Calu3 (cell line): ENCODE measurements at places on chromosomes 16 and 17.
A peak's percentile ranks its signal among the peaks of the same experiment; 100 is the strongest.

DNA sequence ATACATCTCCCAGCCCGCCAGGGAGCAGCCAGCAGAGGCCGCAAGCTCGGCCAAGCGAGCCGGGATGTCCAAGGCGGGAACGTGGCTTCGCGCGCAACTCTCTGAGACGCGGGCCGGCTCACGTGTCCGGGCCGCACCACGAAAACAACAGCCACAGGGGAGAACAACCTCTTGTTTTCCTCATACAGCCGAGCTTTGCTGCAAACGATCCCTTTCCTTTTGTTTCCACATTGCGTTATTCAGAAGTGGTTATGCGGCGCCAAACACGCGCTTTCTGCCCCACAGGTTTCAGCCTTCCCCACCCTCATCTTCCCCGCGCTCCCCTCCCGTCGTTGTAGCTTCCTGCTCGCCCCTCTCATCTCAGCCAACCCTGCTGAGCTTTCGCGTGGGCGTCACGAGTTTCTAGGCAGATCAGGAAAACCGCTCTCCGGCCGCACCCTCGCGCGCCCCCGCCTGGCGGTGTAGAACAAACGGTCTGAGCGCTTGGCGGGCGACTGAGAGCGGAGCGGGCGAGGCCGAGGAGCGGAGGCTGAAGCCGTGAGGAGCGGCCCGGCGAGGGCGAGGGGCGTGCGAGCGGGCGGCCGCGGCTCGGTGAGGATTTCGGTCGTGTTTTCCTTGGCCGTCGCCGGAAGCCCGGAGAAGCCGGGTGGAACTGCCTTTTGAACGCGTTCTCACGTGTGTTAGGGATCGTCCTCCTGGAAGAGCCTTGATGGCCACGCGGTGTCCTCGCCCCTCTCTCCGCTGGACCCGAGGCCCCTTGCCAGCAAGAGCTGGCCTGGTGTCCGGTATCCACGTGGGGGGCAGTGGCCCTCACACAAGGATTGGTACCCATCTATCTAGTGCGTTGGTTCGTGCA lies 6.6 kb upstream of the SMARCD2 start:
- DNase-seq = peak; percentile 92

GRCh38 chr16:66028510-66029216 lies 337.8 kb upstream of the CDH5 start:
- no peak for DNase-seq

DNA sequence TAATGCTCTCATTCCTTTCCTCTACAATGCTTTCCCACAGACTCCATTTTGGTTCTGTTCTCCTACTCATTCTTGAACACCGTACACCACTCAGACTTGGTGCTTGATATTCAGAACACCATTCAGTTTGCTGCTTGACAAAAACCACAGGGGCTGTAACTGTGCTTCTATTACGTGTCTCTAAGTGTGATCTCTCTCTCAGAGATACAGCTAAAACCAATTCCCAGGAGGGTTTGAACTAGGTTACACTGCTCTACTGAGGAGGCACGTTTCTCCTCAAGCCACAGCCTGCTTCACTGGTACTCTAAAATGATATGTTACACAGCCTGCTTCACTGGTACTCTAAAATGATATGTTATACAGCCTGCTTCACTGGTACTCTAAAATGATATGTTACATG lies 175.7 kb downstream of the CEP112 start:
- DNase-seq = no peak

DNA sequence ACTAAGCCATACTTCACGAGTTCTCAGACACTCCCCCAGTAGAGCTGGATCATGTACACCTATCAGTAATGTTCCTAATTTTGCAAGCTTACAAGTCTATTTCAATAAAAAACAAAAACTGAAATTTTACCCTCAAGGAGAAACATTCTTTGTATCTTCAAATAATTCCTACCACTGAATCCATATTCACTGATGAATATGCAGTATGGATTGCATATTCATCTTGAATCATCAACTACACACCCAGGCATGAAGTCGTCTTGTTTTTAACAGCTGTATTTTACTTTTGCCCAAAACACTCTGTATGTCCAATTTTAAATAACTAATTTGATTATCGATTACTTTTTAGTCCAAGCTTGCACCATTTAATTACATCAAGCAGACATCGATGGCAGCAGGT lies 31.8 kb downstream of the ZDHHC7 start:
- no peak for DNase-seq

GRCh38 chr17:72754513-72754912 lies 338.0 kb downstream of the SLC39A11 start:
- DNase-seq = no peak

GRCh38 chr16:14369734-14370598 lies 260.1 kb downstream of the PARN start:
- no peak for DNase-seq

DNA sequence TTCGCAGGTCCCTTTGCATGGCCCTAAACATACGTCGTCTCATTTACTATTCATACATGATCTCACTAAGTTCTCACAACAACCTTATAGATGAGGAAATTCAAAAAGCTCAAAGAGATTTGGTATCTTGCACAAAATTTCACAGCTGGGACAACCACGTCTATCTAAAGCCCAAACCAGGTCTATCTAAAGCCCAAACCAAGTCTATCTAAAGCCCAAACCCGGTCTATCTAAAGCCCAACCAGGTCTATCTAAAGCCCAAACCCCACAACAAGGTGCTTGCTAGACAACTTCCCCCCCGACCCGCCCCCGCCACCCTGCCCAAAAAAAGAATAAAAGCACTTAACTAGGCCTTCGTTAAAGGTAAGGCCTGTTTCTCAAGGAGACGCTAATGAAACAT lies 174.9 kb downstream of the VPS53 start:
- DNase-seq = no peak

- DNase-seq = no peak
These were observed 122.3 kb downstream of the DYNLRB2 start for GRCh38 chr16:80663078-80663477.

- DNase-seq = no peak
These were observed 571 bp upstream of the NME1 start for GRCh38 chr17:51152766-51153209.

- DNase-seq = no peak
These were observed 3.2 kb downstream of the PAM16 start for GRCh38 chr16:4347765-4348509.

- no peak for DNase-seq
These were observed 18.1 kb upstream of the GHDC start for GRCh38 chr17:42212382-42212781.

- DNase-seq = no peak
These were observed 48.5 kb downstream of the ARHGAP17 start for GRCh38 chr16:24966634-24967033.

- peak; percentile 89 for DNase-seq
These were observed 178.7 kb downstream of the SEC14L1 start for GRCh38 chr17:77319211-77320043.

- DNase-seq = no peak
These were observed 14.4 kb upstream of the ALOX12 start for GRCh38 chr17:6981426-6981825.

DNA sequence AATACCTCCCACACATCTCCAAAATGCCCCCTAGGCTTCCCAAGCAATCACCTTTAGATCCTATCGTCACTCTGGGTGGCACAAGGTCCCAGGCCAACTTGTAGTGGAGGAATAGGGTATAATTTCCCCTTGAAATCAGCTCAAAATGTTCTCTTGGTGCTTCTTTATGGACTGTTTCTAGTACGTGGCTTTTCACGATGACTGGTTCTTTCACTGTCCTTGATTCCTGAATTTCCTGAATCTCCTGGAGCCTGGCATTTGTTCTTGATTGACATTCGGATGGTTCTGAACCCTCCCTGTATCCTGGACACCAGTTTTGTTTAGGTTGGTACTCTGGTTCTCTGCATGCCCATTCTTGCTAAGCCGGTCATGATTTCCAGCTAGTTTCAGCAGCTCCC lies 6.9 kb upstream of the VPS53 start:
- no peak for DNase-seq

DNA sequence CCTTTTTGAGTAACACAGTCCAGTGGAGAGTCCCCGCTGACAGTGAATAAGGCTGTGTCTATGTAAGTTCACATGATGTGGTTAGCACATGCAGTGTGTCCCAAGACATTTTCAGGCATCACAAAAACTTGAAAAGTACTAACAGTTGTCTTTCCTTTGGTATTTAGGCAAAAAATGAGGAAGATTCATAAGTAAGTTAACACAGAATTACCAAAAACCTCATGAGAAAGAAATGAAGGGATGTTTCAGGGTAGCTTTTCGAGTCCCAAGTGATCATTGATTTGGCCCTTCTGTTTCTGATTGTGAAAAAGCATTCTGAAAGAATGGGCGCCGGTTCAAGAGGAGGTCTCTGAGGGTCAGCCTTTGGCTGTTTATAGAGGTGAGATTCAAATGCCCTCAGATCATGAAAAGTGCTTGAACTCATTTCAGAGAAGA lies 529 bp upstream of the ASPA start:
- no peak for DNase-seq

GRCh38 chr17:48187872-48188608 lies 80.5 kb downstream of the SNX11 start:
- no peak for DNase-seq

GRCh38 chr16:79301051-79301450 lies 299.5 kb downstream of the MAF start:
- DNase-seq = no peak

GRCh38 chr16:1791256-1791942 lies 2.1 kb downstream of the IGFALS start:
- no peak for DNase-seq

GRCh38 chr16:952321-952720 lies 18.5 kb downstream of the LMF1 start:
- no peak for DNase-seq

GRCh38 chr17:33639103-33639880 lies 346.2 kb upstream of the ASIC2 start:
- no peak for DNase-seq

- no peak for DNase-seq
These were observed 2.4 kb downstream of the CRLF3 start for GRCh38 chr17:30821871-30822723.

DNA sequence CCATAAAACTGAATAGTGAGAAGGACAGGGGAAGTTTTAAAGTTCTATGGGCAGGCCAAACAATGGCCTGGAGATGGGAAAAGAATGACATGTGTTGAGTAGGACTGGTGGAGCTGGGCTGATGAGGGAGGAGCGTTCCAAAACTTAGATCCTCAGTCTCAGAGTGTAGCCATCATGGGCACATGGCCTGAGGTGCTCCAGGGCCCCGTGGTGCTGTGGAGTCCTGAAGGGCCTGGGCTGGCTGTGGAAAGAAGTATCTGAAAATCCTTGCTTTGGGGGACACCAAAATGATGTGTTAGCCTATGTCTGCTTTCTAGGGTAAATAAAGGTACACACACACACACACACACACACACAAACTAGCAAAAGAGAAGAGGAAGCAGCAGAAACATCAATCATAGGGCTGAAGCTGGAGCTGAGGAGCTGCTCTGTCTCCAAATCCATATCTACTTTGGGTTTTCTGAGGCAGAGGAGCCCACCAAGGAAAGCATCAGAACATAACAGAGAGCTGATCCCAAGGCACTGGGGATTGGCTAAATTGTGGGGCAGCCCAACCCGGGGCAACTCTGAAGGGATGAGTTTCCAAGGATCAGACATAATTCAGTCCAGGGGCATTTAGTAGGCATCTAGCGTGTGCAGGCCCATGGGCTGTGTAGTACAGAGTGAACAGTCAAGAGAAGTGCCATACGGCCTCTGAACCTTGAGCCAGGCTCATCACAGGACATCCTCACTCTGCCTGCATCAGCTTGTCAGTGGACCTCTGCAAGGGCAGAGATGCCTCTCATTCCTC lies 85.2 kb downstream of the C16orf78 start:
- DNase-seq = no peak

- no peak for DNase-seq
These were observed 4.8 kb downstream of the SPNS2 start for GRCh38 chr17:4503283-4504025.

- DNase-seq = no peak
These were observed 16.1 kb upstream of the HOXB9 start for GRCh38 chr17:48642059-48642842.

DNA sequence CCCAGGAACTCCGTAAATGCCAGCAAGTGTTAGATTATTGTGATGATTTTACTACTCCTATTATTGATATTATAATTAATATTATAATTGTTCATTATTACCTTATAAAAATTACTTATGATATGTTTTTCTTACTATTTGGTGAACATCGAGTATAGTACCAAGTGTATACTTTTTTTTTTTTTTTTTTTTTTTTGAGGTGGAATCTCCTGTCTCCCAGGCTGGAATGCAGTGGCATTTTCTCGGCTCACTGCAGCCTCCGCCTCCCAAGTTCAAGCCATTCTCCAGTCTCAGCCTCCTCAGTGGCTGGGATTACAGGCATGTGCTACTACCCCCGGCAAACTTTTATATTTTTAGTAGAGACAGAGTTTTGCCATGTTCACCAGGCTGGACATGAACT lies 347.0 kb downstream of the WWOX start:
- DNase-seq = no peak

- DNase-seq = no peak
These were observed 7.8 kb upstream of the KRT10 start for GRCh38 chr17:40830085-40830776.

DNA sequence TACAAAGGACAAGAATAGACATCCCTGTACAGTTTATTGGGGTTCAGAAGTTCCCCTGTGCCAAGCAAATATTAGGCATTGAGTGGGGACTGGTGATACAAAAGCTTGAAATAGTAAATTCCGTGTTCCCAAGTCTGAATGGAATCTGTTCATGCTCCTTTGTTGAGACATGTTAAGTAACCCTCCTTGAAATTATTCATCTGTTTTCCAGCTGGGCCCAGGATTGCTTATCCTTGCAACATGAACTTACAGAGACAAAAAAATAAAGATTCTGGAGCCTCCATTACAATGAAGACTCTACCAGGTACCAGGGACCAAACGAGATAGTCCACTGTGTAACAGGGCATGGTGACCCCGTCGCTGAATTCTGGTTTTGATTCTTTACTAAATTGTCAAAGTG lies 6.1 kb upstream of the CCL8 start:
- DNase-seq = no peak

DNA sequence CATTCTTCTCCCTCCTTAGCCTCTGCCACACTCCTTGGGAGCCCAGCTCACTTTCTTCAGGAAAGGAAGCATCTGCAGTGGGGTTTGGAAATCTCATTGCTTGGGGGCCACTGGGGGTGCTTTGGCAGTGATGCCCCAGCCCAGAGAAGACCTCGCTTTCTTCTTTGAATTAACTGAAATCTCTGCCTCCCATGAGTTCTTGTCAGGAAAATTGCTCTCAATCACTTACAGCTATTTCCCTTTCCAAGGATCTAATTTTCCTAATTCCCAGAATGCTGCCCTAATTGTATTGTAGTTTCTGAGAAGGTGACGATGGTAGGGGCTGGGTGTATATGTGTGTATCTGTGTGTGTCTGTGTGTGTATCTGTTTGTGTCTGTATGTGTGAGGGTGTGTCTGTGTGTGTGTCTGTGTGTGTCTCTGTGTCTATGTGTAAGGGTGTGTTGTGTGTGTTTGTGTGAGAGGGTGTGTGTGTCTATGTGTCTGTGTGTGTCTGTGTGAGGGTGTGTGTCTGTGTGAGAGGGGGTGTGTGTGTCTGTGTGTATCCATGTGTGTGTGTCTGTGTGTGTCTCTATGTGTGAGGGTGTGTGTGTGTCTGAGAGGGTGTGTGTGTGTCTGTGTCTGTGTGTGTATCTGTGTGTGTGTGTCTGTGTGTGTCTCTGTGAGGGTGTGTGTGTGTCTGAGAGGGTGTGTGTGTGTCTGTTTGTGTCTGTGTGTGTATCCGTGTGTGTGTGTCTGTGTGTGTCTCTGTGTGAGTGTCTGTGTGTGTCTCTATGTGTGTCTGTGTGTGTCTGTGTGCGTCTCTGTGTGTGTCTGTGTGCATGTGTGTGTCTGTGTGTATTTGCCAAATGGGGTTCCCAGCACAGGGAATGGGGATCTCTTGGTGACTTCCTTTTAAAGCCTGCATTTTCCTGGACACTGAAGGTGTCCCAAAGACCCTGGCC lies 83.5 kb upstream of the DNAJA2 start:
- DNase-seq = no peak

GRCh38 chr16:57798953-57799599 lies 3.2 kb downstream of the KIFC3 start:
- DNase-seq = no peak
